ENCODE measurements at places on chromosomes 2 and 18. TPM values are rescaled to one million over a fixed set of nuclear protein-coding genes. Genes with fewer than 3 reads are reported as not detected.

GRCh38 chr2:163264341-163264740, 425.8 kb upstream of the KCNH7 start:
- no peak for DNase-seq
- no peaks in the 10 kb centered on the region for H3K27me3 ChIP-seq

DNA sequence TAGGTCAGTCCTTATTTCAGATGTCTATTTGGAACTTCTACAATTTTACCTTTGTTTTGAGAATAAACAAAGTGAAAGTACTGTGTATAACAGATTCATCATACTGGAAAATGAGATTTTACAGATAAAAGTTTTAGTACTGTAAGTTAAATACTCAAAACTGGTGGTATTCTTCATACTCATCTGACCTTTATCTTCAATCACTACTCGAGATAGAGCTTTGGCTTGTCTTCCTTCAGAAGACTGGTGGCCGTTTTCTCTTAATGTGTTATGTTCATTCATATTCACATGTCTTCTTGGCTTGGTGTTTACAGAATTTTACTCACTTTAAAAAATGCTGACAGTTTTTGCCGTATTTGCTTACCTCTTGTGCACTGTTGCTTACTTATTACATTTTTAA, 2.1 kb downstream of the SPOPL start:
- no peaks in the 10 kb centered on the region for H3K36me3 ChIP-seq
- no peak overlapping the region for H3K27ac ChIP-seq
- H3K4me3 ChIP-seq, result no peak overlapping the region

DNA sequence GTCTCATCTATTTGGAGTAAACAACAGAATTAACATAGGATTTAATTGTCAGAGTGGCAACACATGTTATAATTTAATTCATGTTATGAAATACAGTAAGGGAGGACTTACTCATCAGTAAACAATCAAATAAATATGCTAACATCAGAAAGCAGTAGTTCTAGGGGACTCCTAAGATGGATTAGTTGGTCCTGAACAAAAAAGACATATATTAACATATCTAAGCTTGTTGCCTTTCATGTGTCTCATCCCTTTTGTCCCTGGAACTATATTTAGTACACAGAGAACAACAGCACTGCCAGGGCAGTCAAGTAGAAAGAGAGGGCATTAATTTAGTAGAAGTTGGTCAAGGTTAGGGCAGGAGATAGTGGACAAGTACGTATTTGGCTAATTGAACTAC, 117.8 kb upstream of the FZD5 start:
- no peaks in the 10 kb centered on the region for H3K36me3 ChIP-seq
- no peak for DNase-seq
- no peak overlapping the region for H3K27ac ChIP-seq
- H3K27me3 ChIP-seq, result no peaks in the 10 kb centered on the region
- H3K4me3 ChIP-seq, result no peak overlapping the region

- no peak for DNase-seq
- no peak overlapping the region for H3K4me3 ChIP-seq
- no peak overlapping the region for H3K27ac ChIP-seq
- no peaks in the 10 kb centered on the region for H3K36me3 ChIP-seq
- no peaks in the 10 kb centered on the region for H3K27me3 ChIP-seq
- H3K4me1 ChIP-seq, result no peaks in the 10 kb centered on the region
Observed at GRCh38 chr2:16798472-16798871, 132.8 kb upstream of the CYRIA start.

DNA sequence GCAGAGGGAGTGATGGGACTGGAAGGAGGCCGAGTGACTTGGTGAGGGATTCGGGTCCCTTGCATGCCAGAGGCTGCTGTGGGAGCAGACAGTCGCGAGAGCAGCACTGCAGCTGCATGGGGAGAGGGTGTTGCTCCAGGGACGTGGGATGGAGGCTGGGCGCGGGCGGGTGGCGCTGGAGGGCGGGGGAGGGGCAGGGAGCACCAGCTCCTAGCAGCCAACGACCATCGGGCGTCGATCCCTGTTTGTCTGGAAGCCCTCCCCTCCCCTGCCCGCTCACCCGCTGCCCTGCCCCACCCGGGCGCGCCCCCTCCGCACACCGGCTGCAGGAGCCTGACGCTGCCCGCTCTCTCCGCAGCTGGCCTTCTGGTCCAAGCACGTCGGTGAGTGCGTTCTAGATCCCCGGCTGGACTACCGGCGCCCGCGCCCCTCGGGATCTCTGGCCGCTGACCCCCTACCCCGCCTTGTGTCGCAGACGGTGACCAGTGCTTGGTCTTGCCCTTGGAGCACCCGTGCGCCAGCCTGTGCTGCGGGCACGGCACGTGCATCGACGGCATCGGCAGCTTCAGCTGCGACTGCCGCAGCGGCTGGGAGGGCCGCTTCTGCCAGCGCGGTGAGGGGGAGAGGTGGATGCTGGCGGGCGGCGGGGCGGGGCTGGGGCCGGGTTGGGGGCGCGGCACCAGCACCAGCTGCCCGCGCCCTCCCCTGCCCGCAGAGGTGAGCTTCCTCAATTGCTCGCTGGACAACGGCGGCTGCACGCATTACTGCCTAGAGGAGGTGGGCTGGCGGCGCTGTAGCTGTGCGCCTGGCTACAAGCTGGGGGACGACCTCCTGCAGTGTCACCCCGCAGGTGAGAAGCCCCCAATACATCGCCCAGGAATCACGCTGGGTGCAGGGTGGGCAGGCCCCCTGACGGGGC, 4.6 kb downstream of the PROC start:
- no peak overlapping the region for H3K4me3 ChIP-seq
- no peak overlapping the region for H3K27ac ChIP-seq
- no peaks in the 10 kb centered on the region for H3K36me3 ChIP-seq
- H3K27me3 ChIP-seq, result no peaks in the 10 kb centered on the region

DNA sequence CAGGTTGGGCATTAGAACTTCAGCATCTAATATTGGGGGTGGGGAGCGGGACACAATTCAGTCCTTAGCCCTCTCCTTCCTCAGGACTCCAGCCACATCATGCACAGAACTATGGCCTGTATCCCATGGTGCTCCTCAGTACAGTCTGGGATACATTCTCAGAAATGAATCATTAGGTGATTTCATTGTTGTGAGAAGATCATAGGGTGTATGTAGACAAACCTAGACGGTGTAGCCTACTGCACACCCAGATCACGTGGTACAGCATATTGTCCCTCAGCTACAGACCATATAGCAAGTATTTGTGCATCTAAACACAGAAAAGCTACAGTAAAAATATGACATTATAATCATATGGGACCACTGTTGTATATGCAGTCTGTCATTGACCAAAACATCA, 23.2 kb upstream of the IMP4 start:
- no peaks in the 10 kb centered on the region for H3K27me3 ChIP-seq
- no peak overlapping the region for H3K27ac ChIP-seq
- no peaks in the 10 kb centered on the region for H3K4me1 ChIP-seq

DNA sequence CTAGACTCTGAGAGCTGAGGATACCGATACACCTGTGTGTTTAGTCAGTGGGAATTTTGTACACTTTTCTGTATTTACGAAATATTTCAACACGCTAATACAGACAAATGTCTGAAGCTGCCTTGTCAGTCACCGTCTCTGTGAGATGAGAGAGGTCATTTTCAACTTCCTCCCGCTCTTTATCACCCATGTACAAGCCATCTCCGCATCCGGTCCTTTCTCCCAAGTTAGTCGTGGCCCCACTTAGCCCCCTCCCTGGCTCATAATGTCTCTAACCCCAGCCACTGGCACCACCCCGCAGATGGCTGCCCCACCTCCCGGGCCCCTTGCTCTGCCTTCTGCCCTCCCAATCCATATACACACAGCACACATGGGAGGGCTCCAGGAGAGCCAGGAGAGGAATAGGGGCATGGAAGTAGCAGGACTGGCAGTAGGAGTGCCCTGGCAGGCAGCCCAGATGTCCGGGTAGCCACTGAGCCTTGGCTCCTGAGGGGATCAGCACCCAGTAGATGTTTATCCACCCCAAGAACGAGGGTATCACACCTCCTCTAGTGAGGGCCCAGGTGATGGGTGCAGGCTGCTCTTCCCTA, 2.0 kb upstream of the RUFY4 start:
- no peaks in the 10 kb centered on the region for H3K4me1 ChIP-seq
- no peaks in the 10 kb centered on the region for H3K36me3 ChIP-seq
- H3K4me3 ChIP-seq, result no peak overlapping the region
- H3K27ac ChIP-seq, result no peak overlapping the region

LPIN1 gene
- polyA plus RNA-seq, result 11.8 TPM

SERPINB13 gene
- not detected for polyA plus RNA-seq

GRCh38 chr2:26993768-26994167, 23.3 kb downstream of the MAPRE3 start:
- H3K4me1 ChIP-seq, result peaks cover 3% of the 10 kb centered on the region
- no peaks in the 10 kb centered on the region for H3K36me3 ChIP-seq
